ENCODE measurements at places on chromosomes 16 and 17.

GRCh38 chr16:22955461-22956070 lies 141.6 kb downstream of the HS3ST2 start:
- DNase-seq = no peak

- no peak for DNase-seq
Observed at GRCh38 chr17:63641692-63642448, 19.7 kb downstream of the MAP3K3 start.

DNA sequence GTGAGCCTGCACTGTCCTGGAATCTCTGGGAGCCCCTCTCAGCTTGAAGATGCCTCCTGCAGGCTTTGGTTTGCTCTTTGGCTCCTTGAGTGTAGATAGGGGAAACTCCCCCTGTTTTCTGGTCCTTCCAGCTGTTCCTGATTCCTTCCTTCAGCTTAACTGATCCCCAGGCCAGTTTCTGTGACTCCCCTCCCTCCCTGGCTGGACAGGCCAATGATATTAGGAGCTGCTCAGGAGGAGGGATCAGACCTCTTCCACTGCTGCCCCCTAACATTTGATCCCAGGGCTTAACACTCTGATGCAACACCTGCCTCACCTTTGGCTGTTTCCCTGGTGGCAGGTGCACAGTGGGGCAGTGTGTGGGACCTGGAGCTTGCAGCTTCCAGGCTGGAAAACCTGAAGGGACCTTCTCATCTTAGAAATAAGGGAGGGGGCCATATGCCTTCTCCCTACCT lies at the start of gene TAC4:
TAC4 (minus strand) TSS at position 51 of the 455 bp plus-strand sequence. CDS start 52 bp downstream, outside the sequence.
- DNase-seq = no peak

GRCh38 chr17:40926341-40926740 lies 11.1 kb downstream of the KRT23 start:
- no peak for DNase-seq

DNA sequence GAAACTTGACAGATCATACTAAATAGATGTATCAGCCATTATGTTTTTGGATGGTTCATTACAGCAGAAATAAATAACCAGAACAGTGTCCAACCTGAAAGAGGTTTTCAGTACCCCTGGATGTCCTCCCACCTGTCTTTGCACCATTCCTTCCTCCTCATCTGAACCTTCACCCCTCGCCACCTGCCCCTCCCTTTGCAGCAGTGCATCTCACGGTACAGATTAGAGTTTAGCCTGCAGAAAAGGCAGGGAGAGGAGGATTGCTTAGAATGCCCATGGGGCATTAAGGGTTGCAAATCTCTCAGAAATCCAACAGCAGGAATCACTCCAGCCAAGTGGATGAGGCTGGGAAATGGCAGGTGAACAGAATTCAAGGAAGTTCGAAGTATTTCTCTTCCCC lies 155.0 kb downstream of the HS3ST2 start:
- no peak for DNase-seq

- no peak for DNase-seq
Observed at GRCh38 chr17:45111850-45112249, 20.5 kb downstream of the PLCD3 start.

GRCh38 chr17:75587675-75588595 lies at the start of gene MYO15B:
MYO15B (plus strand) TSS chr17:75587800; CDS start chr17:75588058, 258 bp downstream.
- no peak for DNase-seq

GRCh38 chr17:5592382-5592781 lies 8.1 kb upstream of the NLRP1 start:
- peak; percentile 19 for DNase-seq

DNA sequence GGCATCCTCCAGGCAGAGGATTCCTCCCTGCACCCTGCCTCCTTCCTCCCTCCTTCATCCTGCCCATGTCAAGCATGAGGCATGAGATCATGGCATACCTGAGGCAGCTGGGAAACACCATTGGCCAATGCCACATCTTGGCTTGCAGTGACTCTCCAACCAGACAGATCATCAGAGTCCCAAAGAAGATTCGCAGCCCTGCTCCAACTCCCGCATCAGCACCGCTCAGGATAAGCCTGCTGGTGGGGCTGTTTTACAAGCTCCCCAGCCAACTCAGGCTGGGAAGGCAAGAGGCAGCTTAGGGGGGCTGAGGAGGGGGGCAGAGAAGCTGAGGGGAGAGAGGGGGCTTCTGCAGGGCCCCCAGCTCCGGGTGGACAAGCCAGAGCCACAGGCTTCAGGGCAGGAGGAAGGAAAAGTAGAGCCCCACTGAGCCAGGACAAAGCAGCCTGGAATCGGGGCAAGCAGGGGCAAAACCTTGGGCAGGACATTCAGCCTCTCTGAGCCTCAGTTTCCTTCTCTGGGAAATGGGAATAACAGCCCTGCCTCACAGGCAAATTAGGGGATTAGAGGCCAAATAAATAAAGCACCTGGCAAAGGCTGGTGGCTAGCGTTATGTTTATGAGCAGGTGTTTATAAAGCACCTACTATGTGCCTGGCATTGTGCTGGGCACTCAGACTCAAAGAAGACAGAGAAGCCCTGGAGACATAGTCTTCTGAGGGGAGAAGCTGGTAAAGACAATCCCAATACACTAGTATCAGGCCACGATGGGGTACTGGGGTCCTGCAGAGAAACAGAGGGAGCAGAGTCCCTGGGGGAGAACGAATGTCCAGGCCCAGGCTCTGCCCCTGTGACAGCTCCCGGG lies 88.1 kb downstream of the GOSR1 start:
- DNase-seq = no peak

DNA sequence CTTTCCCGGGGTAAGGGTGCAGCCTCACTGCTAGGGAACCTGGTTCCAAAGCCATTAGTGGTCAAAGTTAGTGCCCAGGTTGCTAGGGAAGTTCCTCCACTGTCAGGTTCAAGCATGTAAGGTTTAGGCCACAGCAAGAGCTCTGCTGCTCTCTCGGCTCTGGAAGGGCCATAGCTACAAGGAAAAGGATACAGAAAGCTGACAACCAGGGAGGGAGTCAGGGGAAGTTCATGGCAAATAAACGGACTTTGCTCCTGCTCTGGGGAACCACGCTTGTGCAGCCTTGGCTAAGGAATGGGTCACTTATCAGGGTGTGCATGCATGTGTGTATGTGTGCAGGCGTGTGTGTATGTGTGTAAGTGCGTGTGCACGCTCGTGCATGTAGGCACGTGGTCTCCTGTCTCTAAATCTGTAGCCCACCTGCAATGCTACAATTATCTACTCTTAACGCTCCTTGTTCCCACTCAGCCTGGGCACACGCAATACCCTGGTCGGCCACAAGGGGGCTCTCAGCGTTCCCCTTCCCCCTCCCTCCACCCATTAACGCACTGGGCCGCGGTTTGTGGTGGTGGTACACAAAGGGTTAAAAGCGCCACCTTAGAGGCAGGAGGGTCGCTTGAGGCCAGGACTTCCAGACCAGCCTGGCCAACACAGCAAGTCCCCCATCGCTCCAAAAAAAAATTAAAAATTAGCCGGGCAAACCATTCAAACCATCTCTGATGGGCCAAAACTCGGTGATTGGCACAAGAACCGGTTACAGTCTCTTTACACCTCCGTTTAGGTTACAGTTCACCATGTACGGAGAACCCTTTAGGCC lies 48.4 kb upstream of the KDM8 start:
- DNase-seq = no peak

GRCh38 chr16:59385959-59386358 lies 651.8 kb upstream of the GOT2 start:
- DNase-seq = no peak

DNA sequence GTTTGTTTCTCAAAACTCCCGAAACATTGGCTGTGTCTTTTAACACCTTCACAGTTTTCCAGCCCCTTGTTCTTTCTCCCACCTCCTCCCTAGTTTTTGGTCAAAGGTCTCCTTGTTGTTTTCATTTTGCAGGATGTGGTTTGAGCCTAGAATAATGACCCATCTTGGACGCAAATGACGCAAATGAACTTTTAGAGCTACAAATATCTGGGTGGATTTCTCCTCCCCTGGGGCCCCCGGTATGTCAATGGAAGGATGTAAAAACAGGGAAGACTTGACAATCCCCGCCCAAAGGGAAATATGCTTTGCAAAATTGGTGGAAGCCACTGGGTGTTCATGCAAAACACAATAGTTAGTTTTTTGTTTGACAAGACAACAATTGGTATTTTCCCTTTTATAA lies 236.0 kb upstream of the IRX3 start:
- no peak for DNase-seq

GRCh38 chr17:83050651-83051395 lies 28.6 kb upstream of the METRNL start:
- no peak for DNase-seq

- no peak for DNase-seq
Observed at GRCh38 chr17:63686138-63686685, 13.7 kb downstream of the LIMD2 start.
